ENCODE measurements at places on chromosomes 3 and 15. TPM values are rescaled to one million over a fixed set of nuclear protein-coding genes. Genes with fewer than 3 reads are reported as not detected.

The FILIP1L gene
- polyA plus RNA-seq, result not detected

The RBPMS2 gene
- 0.59 TPM for polyA plus RNA-seq

The XIRP1 gene
- not detected for polyA plus RNA-seq

The SLC22A14 gene
- polyA plus RNA-seq, result 0.78 TPM

The TM4SF18 gene
- not detected for polyA plus RNA-seq

The BUB1B gene
- polyA plus RNA-seq, result not detected

Measured in Purkinje cell (primary cell).